ENCODE measurements at places on chromosomes 11 and 22.

- DNase-seq = no peak
Measured at GRCh38 chr11:12319461-12319951, 57.9 kb upstream of the PARVA start.

GRCh38 chr11:27653990-27654758, 46.1 kb downstream of the BDNF start:
- DNase-seq = no peak

DNA sequence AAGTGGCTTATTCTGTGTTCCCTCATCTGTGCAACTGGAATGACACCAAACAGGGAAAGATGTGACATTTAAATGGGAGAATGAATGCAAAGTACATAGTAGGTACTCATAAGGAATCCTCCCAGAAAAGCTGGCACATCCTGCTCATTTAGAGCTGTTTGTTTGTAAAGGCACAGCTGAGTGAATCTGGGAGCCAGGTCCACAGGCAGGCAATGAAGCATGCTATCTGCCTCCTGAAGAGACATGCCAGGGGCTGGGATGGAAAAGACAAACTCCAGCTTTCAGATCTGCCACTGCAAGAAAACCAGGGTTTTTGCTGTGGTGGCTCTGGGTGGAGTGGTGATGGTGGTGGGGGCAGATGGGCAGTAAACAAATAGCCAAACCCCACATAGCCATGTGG, 150.1 kb downstream of the TENM4 start:
- no peak for DNase-seq

DNA sequence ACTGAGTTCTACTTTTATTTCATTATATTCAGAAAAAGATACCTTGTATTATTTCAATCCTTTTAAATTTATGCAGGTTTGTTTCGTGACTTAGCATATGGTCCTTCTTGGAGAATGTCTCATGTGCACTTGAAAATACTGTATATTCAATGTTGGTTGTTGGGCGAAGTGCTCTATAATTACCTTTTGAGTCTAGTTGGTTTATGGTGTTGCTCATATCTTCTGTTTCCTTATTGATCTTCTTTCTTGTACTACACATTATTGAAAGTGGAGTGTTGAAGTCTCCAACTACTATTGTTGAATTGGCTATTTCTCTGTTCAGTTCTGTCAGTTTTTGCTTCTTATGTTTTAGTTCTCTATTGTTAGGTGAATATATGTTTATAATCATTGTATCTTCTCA, 90.4 kb downstream of the KCNQ1OT1 start:
- no peak for DNase-seq

DNA sequence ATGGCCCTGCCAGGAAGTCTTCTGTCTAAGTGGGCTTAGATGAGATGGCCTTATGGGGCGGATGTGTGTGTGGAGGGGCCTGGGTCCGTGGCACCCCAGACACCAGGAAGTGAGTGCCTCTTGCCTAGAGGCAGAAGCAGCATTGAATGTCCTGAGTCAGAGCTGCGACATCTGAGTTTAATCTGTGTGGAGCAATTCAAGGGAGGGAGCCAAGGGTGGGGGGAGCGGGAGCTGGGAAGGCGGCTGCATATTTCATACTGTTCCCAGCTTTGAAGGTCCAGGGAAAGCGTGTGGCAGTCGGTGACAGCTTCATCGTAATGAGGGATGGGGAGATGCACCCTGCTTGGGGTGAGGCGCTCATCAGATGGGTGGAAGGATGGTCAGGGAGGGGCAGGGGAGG, 73.5 kb upstream of the THY1 start:
- no peak for DNase-seq

GRCh38 chr11:130737041-130737830, 179.0 kb downstream of the SNX19 start:
- no peak for DNase-seq

- DNase-seq = no peak
Measured at GRCh38 chr11:122937983-122938382, 43.7 kb downstream of the BSX start.
